GM12878 (cell line): ENCODE measurements at places on chromosomes 12 and 14. TPM values are rescaled to one million over a fixed set of nuclear protein-coding genes. Genes with fewer than 3 reads are reported as not detected.

- no peak for DNase-seq
- no peaks in the 10 kb centered on the region for H3K4me1 ChIP-seq
- H3K27ac ChIP-seq, result no peak overlapping the region
- H3K27me3 ChIP-seq, result no peaks in the 10 kb centered on the region; the same call in none of the 2 replicates
- no peak overlapping the region for H3K4me3 ChIP-seq
These were observed 25.4 kb downstream of the DHRS2 start for GRCh38 chr14:23661542-23661941.

DNA sequence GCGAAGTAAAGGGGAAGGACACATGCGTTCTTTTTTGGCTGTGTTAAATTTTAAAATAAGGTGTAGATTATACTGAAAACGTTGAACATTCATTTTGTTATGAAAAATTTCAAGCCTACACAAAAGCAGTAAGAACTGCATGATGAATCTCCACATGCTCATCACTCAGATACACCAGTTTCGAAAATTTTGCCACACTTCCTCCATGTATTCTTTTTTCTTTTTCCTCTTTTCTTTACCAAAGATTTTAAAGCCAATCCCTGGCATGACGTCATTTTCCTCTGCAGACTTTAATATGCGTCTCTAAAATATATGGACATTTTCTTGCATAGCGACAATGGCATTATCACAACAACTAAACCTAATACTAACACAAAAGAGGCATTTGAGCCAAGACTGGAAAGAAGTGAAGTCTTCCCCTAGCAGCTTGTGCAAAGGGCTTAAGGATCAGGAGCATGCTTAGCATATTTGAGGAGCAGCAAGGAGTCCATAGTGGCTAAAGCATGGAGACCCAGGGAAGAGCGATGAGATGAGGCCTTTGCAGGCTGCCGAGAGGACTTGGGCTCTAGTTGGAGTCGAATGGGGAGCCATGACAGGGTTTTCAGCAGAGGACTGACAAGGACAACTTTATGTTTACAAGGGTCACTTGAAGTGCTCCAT, 111.9 kb downstream of the ERC1 start:
- no peaks in the 10 kb centered on the region for H3K36me3 ChIP-seq
- H3K4me1 ChIP-seq, result peaks cover 13% of the 10 kb centered on the region; the same call in 1 of the 2 replicates
- H3K27me3 ChIP-seq, result no peaks in the 10 kb centered on the region

Gene DACT1
- 1.3 TPM in 2 replicates for total RNA-seq

Gene NDUFB1
- total RNA-seq, result 132 and 135 TPM in 2 replicates

GRCh38 chr12:6914246-6914946, at the start of gene ENO2:
Gene ENO2, plus strand, starts transcription at chr12:6914580. Its CDS starts 1,253 bp downstream, at chr12:6915833.
- peaks cover 8% of the 10 kb centered on the region; the same call in 1 of the 2 replicates for H3K4me1 ChIP-seq
- H3K27me3 ChIP-seq, result no peaks in the 10 kb centered on the region
- peaks cover 6% of the 10 kb centered on the region; the same call in 1 of the 2 replicates for H3K36me3 ChIP-seq
- H3K27ac ChIP-seq, result peak within 1 kb of the TSS; percentile 59
- DNase-seq, result no peak

Gene LRP1-AS
- not detected in 2 replicates for total RNA-seq

DNA sequence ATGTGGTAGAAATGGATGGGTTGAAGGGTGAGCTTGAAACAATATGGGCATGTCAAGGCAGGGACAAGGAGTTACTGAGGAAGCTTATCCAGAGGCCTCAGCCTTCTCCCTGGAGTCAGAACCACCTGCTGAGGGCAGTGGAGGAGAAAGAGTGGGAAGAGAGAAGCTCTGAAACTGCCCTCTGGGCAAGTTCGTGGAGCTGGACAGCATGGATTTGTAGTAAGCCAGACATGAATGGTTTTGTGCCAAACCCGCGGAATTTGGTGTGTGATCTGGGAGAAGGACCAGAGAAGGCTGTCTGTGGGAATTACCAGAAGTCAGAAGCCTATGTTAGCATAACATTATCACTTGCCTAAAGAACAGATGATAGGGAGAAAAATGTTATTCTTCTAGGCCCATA, 164.8 kb downstream of the SLC41A2 start:
- no peaks in the 10 kb centered on the region for H3K4me1 ChIP-seq
- no peak overlapping the region for H3K4me3 ChIP-seq
- H3K27me3 ChIP-seq, result no peaks in the 10 kb centered on the region
- no peak overlapping the region for H3K27ac ChIP-seq

Gene CLEC6A
- not detected in 2 replicates for total RNA-seq

GRCh38 chr14:32996343-32996742, 57.7 kb downstream of the NPAS3 start:
- no peak overlapping the region for H3K4me3 ChIP-seq
- H3K27me3 ChIP-seq, result no peaks in the 10 kb centered on the region
- no peak overlapping the region for H3K27ac ChIP-seq
- H3K4me1 ChIP-seq, result no peaks in the 10 kb centered on the region
- no peak for DNase-seq

DNA sequence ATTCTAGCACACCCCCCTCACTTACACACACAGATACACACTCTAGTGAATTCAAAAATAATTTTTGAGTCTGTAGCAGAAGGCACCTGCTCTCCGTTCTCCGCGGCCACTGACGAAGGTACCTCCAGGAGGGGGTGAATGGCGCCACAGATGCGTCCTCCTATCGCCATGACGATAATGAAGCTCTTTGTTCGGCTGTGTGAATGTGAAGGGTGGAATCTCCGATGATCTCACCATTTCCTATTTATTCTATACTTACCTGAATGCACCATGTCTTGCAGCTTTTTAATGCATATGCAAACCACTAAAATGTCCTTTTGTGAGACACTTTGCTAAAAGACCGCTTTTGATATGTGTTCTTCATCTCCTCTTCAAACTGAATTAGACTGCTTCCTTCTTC, 162.7 kb downstream of the EGLN3 start:
- no peaks in the 10 kb centered on the region for H3K27me3 ChIP-seq
- DNase-seq, result no peak
- no peaks in the 10 kb centered on the region for H3K36me3 ChIP-seq
- H3K4me3 ChIP-seq, result no peak overlapping the region
- H3K4me1 ChIP-seq, result no peaks in the 10 kb centered on the region

DNA sequence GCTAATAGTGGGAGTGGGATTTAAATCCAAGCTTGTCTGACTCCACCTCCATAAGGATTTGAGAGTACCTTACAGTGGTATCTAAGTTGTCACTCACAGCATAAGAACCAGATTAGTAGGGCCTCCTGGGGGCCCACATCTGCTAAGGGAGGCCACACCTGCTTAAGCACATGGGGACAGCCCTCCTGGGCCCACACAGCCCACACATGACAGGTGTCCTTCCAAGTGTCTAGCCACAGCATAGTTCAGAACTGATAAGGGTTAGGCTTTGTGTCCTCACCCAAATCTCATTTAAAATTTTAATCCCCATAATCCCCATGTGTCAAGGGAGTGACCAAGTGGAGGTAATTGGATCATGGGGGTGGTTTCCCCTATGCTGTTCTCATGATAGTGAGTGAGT, 186.0 kb upstream of the HMGA2 start:
- no peaks in the 10 kb centered on the region for H3K4me1 ChIP-seq
- H3K36me3 ChIP-seq, result no peaks in the 10 kb centered on the region
- DNase-seq, result no peak
- no peak overlapping the region for H3K4me3 ChIP-seq

Gene PTPRQ
- not detected in 2 replicates for total RNA-seq

GRCh38 chr14:94331462-94331861, 8.3 kb upstream of the SERPINA6 start:
- H3K4me3 ChIP-seq, result no peak overlapping the region
- no peak for DNase-seq
- H3K4me1 ChIP-seq, result no peaks in the 10 kb centered on the region
- H3K27ac ChIP-seq, result no peak overlapping the region
- H3K36me3 ChIP-seq, result no peaks in the 10 kb centered on the region
- H3K27me3 ChIP-seq, result no peaks in the 10 kb centered on the region

DNA sequence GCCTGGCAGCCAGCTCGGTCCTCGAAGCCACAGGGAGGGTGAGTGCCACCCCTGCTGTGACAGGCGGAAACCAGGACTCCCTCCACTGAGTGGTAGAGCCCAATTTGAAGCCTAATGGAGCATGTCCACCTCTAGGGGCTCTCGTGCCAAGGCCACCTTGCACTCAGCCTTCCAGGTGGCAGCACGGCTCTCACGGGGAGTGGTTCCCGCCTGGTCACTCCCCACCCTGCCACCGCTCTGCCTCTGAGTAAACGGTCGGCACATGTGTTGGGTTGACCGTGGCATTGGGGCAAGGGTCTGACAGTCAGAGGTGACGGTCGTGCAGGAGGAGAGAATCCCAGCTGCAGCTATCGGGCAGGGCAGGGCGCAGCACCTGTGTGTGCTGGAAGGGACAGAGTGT, 34.8 kb downstream of the IL31 start:
- no peak for DNase-seq
- no peaks in the 10 kb centered on the region for H3K4me1 ChIP-seq
- H3K27ac ChIP-seq, result no peak overlapping the region
- peaks cover 2% of the 10 kb centered on the region; the same call in 1 of the 2 replicates for H3K36me3 ChIP-seq
- no peak overlapping the region for H3K4me3 ChIP-seq

Gene GLS2
- 3.4 and 3.7 TPM in 2 replicates for total RNA-seq

- DNase-seq, result no peak
- no peaks in the 10 kb centered on the region for H3K27me3 ChIP-seq
- no peak overlapping the region for H3K27ac ChIP-seq
- H3K4me1 ChIP-seq, result no peaks in the 10 kb centered on the region
- H3K4me3 ChIP-seq, result no peak overlapping the region
These were observed 71.1 kb downstream of the PTCSC3 start for GRCh38 chr14:36105401-36105800.

Gene SNRPF
- 42.9 and 48.2 TPM in 2 replicates for total RNA-seq

Gene SLC8A3
- 0.15 and 0.32 TPM in 2 replicates for total RNA-seq

Gene SERPINA3
- 2.2 and 2.6 TPM in 2 replicates for total RNA-seq

DNA sequence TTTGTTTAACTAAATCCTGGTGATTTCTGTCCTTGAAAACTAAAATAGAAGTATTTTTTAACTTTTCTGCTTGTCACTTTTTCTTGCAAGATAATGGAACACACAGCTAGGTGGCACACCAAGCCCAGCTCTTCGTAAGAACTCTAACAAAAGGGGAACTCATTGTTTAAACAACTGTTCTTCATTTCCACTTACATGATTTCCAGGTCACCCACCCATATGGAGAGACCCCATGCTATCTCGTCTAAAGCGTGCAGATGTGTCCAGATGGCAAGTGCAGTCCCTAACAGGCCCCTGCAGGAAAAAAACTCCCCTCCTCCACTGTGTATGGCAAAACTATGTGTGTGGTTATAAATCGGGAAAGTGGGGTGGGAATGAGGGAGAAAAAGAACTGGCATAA, 43.3 kb upstream of the NT5DC3 start:
- no peaks in the 10 kb centered on the region for H3K27me3 ChIP-seq
- no peak overlapping the region for H3K27ac ChIP-seq
- DNase-seq, result no peak
- peaks cover 29% of the 10 kb centered on the region for H3K4me1 ChIP-seq
- no peak overlapping the region for H3K4me3 ChIP-seq
- no peaks in the 10 kb centered on the region for H3K36me3 ChIP-seq

Gene AHNAK2
- total RNA-seq, result 0.03 and 0.10 TPM in 2 replicates

GRCh38 chr12:107537464-107538119, 148.0 kb upstream of the PWP1 start:
- H3K27me3 ChIP-seq, result no peaks in the 10 kb centered on the region
- no peak overlapping the region for H3K27ac ChIP-seq
- H3K4me1 ChIP-seq, result no peaks in the 10 kb centered on the region
- no peak overlapping the region for H3K4me3 ChIP-seq

DNA sequence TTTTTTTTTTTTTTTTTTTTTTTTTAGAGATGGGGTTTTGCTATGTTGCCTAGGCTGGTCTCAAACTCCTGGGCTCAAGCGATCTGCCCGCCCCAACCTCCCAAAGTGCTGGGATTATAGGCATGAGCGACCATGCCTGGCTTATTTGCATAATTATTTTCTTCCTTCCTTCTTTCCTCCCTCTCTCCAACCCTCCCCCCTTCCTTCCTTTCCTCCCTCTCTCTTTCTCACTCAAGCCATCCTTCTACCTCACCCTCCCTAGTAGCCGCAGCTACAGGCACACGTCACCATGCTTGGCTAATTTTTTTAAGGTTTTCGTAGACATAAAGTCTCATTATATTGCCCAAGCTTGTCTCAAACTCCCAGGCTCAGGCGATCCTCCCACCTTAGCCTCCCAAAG, 83.8 kb downstream of the PEBP1 start:
- no peak for DNase-seq
- peak overlapping the region; percentile 58 for H3K27ac ChIP-seq
- H3K4me1 ChIP-seq, result peaks cover 5% of the 10 kb centered on the region
- H3K27me3 ChIP-seq, result no peaks in the 10 kb centered on the region
